Metanephros (tissue), 2 donors: ENCODE measurements at places on chromosomes 13 and 19. TPM values are rescaled to one million over a fixed set of nuclear protein-coding genes. Genes with fewer than 3 reads are reported as not detected.

Gene APOC1
- total RNA-seq, result 3.5 TPM

Gene C19orf38
- 6.4 TPM for total RNA-seq

Gene ZNF320
- total RNA-seq, result 40.1 TPM

Gene SLC10A2
- 0.12 TPM for total RNA-seq

Gene C19orf33
- 6.8 TPM for total RNA-seq

Gene SLC7A10
- total RNA-seq, result 3.0 TPM

Gene RDH8
- total RNA-seq, result not detected

Gene FCGBP
- 16.8 TPM for total RNA-seq

Gene FUT2
- 1.5 TPM for total RNA-seq

Gene ACP7
- 0.23 TPM for total RNA-seq

Gene ZNF331
- 30.7 TPM for total RNA-seq

Gene APLP1
- total RNA-seq, result 10.3 TPM

Gene IRGC
- not detected for total RNA-seq

Gene ZNF547
- total RNA-seq, result 5.5 TPM

Gene PRR22
- total RNA-seq, result 1.1 TPM

Gene SLITRK5
- 1.3 TPM for total RNA-seq

Gene MUC16
- 0.06 TPM for total RNA-seq

Gene REXO1
- 30.2 TPM for total RNA-seq

Gene SHISA2
- total RNA-seq, result 107 TPM

Gene CCNE1
- 3.6 TPM for total RNA-seq

Gene BST2
- total RNA-seq, result 64.1 TPM

Gene SYT3
- 0.76 TPM for total RNA-seq

Gene RABAC1
- 123 TPM for total RNA-seq

Gene PLIN5
- 5.8 TPM for total RNA-seq

Gene ZIC5
- total RNA-seq, result 0.06 TPM

Gene CPAMD8
- total RNA-seq, result 40.6 TPM

Gene IGFL2
- not detected for total RNA-seq

Gene CIC
- total RNA-seq, result 40.2 TPM

Gene LHFPL6
- total RNA-seq, result 58.3 TPM

Gene TMEM190
- total RNA-seq, result not detected

Gene ZNF541
- 0.18 TPM for total RNA-seq

Gene CLIP3
- 25.7 TPM for total RNA-seq

Gene NEK3
- total RNA-seq, result 14.3 TPM

Gene XRCC1
- 22.9 TPM for total RNA-seq

Gene TMEM150B
- 2.1 TPM for total RNA-seq

Gene UNC13A
- 0.41 TPM for total RNA-seq

Gene WDR88
- 0.18 TPM for total RNA-seq

Gene CBARP
- total RNA-seq, result 2.3 TPM

Gene SYCN
- total RNA-seq, result not detected

Gene ZNF329
- total RNA-seq, result 24.6 TPM

Gene PDX1
- total RNA-seq, result not detected

Gene TBXA2R
- total RNA-seq, result 5.6 TPM

Gene LAIR1
- total RNA-seq, result 13.8 TPM

Gene NXNL1
- total RNA-seq, result not detected

Gene LYPD3
- total RNA-seq, result 0.70 TPM

Gene NLRP7
- total RNA-seq, result 0.06 TPM

Gene PLIN4
- total RNA-seq, result 10.6 TPM

Gene PSG3
- not detected for total RNA-seq
